Glutamatergic neuron (in vitro differentiated cells): ENCODE measurements at places on chromosomes 3 and 15.

DNA sequence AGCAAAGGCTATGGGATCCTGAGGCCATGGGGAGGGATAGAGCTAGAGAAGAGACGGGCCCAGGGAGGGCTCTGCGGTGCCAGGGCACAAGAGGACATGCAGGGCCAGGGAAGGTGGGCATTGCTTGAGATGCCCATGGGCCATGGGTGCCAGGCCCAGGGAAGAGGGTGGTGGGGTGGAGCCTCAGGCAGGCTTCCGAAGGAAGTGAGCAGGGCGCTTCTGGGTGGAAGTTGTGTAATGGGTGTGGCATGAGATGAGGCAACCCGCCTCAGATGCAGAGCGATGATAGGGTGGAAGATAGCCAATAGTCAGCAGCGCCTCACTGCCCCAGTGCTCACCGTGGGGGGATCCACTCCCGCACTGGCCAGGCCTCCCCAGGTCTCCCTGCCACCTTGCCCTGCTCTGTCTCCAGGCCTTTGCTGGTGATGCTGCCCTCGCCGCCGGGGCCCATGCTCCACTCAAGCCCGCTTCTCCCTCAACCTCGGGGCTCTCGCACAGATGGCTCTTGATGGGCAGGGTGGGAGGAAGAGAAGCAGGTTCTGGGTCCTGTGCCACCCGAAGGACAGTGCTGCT lies 51.4 kb downstream of the DNAJB8 start:
- no peak for DNase-seq

DNA sequence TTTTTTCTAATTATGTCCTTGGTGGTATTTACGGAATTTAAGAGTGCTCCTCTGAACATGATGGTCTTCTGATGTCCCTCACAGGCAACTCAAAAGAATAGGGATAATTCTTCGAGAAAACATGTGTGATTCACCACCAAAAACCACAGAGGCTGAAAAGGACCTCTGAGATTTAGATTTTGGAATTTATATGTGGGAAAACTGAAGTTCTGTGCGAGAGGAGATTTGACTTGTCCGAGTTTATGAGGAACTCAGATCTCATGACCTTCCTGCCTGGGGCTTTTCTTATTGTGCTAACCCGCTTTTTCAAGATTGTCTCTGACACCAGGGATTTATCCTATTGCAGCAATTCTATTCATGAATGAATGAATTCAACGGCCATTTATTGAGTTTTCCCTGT lies 142.4 kb downstream of the FAM43A start:
- no peak for DNase-seq

- no peak for DNase-seq
These were observed 25.9 kb upstream of the CDV3 start for GRCh38 chr3:133547432-133548041.

DNA sequence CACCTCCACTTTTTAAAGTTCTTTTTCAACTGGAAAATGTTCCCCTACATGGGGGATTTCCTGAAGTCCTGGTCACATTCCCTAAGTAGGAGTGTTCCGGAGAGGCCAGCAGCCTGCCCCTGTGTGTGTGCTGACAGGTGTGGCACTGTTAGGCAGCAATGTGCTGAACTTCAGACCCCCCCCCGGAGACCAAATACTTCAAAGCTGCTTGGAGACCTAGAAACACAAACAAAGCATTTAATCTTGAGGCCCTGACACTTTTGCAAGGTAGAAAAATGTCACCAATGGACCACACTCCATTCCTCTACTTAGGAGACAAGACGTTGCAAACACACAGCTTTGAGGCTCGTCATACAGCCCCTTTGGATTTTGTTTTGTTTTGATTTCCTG lies 259.6 kb upstream of the CTNNB1 start:
- DNase-seq: no peak

DNA sequence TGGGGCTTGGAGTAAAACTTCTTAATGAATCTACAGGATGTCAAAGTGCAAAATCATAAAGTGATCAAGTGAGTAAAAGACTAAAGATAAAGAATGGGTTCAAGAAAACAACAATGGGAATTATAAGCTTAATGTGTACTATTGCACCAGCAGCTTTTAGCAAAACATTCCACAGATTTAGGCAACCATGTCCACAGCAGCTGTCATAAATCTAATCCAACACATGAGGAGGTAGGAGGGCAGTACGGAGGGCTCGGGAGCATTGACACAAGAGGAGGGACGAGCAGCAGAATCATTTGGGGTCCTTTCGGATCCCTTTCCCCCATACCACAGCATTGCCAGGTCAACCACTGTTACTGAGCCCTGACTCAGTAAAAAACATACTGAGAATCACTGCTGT lies 464.3 kb upstream of the WNT5A start:
- no peak for DNase-seq

DNA sequence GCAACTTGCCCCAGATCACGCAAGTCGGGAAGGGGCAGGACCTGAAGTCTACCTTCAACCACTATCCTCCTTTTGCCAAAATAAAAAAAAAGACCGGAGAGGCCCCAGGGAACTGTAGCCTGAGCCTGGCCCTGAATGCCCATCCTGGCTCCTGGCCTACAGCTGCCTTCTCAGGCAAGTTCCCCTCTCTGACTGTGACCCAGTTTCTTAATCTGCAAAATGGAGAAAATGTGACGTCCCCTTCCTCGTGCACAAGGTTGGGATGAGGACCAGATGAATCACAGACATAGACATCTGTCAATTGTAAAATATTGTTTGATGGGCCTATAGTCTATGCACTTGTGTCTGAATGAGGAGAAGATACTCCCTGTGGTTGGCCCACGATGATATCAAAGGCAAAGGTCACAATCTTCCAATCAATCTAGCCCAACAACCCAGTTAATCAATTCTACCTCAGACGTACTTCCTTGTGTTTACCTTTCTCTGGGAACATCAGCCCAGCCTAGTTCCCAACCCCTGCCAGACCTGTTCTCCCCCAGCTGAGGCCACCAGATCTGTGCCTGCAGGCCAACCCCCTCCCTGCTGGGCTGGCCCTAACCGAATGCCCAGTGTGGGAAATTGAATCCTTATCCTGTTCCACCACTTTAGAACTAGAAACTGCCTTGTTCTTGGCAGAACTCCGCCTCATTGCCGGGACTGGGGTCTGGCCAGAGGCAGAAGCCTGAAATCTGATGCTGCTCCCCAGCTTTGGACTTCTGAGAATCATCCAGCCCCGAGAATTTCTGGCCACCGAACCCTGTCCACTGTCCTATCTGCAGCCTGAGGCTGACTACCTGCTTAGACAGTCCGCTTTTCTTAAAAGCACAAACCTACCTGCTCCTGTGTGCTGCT lies 101.8 kb upstream of the LIPC start:
- no peak for DNase-seq

- no peak for DNase-seq
These were observed 52.4 kb downstream of the IL1RAP start for GRCh38 chr3:190566043-190566933.

- DNase-seq: no peak
These were observed 198.2 kb downstream of the FEZF2 start for GRCh38 chr3:62175161-62175560.

- no peak for DNase-seq
These were observed 137.9 kb downstream of the UACA start for GRCh38 chr15:70625438-70625837.

GRCh38 chr3:47741925-47742324 lies 39.8 kb downstream of the SMARCC1 start:
- no peak for DNase-seq

DNA sequence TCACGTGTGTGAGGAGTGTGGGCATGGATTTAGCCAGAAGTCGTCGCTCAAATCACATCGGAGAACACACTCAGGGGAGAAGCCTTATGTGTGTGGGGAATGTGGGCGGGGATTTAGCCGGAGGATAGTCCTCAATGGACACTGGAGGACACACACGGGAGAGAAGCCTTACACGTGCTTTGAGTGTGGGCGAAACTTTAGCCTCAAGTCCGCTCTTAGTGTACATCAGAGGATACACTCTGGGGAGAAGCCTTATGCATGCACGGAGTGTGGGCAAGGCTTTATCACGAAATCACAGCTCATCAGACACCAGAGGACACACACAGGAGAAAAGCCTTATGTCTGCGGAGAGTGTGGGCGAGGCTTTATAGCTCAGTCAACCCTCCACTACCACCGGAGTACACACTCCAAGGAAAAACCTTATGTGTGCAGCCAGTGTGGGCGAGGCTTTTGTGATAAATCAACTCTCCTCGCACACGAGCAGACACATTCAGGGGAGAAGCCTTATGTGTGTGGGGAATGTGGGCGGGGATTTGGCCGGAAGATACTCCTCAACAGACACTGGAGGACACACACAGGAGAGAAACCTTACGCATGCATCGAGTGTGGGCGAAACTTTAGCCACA lies 28.1 kb downstream of the ZNF589 start:
- no peak for DNase-seq

GRCh38 chr3:127697551-127698240 lies 24.9 kb downstream of the ABTB1 start:
- DNase-seq: peak; percentile 69

DNA sequence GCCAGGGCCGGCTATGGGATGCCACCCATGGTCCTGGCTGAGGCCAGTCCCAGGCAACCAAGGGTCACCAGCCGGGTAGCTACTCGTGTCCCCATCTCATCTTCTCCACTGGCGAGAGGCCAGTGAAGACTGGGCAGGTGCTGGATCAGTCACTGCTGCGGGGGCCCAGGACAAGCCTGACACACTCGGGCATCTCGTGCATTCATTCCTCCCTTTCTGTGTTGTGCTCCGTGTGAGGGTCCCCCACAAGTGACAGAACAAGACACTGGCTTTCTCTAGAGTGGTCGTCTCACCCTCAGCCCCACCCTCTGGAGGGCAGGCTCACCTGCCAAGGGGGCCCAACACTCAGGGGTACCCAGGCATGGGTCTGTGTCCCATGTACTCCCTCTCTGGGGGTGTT lies 48.4 kb downstream of the ROPN1B start:
- DNase-seq: no peak

GRCh38 chr3:186775999-186776398 lies 7.4 kb upstream of the EIF4A2 start:
- DNase-seq: no peak

GRCh38 chr3:187678726-187679268 lies 8.6 kb upstream of the SST start:
- peak; percentile 62 for DNase-seq

DNA sequence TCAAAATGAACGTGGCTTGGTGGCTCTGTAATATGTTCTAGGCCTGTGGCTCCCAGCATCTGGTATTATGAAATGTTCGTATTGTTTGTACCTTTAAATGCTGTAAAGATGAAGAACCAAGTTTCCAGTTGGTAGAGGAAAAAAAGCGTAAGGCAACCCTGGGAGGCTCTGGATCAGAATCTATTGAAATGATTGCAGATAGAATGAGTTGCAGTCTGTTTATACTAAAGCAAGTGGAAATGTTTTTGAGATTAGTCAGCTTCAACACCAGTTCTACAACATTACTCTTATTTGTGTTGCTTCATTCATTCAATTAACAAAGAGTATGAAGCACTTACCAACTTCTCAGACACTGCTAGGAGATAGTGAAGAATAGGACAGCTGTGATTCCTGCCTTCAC lies 5.3 kb downstream of the ARL6IP5 start:
- DNase-seq: no peak

GRCh38 chr3:129439226-129439816 lies 427 bp downstream of the MBD4 start:
- DNase-seq: no peak

GRCh38 chr15:73647259-73648013 lies 14.2 kb upstream of the NPTN start:
- no peak for DNase-seq

DNA sequence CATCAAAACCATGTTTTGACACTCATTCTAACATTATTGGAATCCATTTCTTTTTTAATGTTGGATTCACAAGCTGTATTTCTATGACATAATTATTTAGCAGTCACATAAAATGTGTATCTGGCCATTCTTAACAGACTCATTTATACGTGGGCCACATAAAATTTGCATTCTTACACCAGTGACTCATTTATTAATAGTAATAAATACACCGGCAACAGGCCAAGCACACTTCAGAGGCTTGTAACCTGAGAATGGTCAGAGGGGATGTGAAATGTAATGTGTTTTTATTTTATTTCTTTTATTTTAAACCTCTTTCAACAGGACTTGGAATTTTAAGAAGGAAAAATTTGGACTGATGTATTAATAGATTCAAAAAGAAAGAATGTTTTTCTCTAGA lies 384.9 kb upstream of the RARB start:
- DNase-seq: no peak

DNA sequence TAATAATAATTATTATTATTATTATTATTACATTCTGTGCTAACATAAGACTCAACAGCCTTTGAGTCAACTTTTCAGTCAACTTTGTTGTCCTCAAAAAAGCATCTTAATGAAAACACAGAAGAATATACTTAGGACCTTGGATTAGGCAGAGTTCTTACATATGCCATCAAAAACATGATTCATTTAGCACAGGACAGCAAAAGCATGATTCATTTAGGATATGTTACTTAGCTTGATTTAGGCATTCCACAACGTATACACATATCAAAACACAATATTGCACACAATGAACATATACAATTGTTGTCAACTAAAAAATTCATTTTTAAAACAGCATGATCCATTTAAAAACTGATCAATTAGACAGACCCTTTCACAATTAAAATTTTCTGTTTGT lies 213.0 kb downstream of the FMN1 start:
- no peak for DNase-seq

- DNase-seq: no peak
These were observed 32.7 kb downstream of the STARD9 start for GRCh38 chr15:42608110-42608531.

- no peak for DNase-seq
These were observed 1417.0 kb upstream of the ALCAM start for GRCh38 chr3:103949693-103950092.

GRCh38 chr3:43180027-43180426 lies 74.1 kb upstream of the POMGNT2 start:
- no peak for DNase-seq

DNA sequence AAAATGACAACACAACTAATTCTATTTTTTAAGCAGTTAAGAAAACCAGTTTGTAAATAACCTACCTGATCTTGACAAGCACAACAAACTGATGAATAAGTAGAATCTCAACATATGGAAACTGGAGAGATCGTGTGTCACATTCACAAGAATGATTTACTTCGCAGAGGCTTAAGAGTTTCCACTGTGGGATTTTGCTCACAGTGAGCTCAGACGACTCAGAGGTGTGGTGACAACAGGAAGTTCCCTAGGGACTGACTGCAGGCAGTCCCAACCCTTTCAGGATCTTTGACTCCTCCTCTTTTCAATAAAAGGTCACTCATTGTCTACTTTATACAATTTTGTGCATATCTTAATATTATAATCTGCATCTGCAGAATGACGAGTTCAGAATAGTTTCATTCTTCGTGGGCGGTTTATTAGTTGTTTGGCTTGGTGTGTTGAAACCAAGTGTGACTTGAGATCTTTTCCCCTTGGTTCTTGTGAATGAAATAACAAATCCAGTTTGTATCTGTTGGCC lies at the start of gene LIPH:
Gene LIPH (minus strand): TSS at position 231 of the 520 bp plus-strand sequence. CDS start 117 bp downstream, at position 114.
- no peak for DNase-seq

- no peak for DNase-seq
These were observed 60.2 kb upstream of the TSEN2 start for GRCh38 chr3:12423918-12424630.
